Endothelial cell of umbilical vein (primary cell): ENCODE measurements at places on chromosomes 11 and 22. TPM values are rescaled to one million over a fixed set of nuclear protein-coding genes. Genes with fewer than 3 reads are reported as not detected.

DNA sequence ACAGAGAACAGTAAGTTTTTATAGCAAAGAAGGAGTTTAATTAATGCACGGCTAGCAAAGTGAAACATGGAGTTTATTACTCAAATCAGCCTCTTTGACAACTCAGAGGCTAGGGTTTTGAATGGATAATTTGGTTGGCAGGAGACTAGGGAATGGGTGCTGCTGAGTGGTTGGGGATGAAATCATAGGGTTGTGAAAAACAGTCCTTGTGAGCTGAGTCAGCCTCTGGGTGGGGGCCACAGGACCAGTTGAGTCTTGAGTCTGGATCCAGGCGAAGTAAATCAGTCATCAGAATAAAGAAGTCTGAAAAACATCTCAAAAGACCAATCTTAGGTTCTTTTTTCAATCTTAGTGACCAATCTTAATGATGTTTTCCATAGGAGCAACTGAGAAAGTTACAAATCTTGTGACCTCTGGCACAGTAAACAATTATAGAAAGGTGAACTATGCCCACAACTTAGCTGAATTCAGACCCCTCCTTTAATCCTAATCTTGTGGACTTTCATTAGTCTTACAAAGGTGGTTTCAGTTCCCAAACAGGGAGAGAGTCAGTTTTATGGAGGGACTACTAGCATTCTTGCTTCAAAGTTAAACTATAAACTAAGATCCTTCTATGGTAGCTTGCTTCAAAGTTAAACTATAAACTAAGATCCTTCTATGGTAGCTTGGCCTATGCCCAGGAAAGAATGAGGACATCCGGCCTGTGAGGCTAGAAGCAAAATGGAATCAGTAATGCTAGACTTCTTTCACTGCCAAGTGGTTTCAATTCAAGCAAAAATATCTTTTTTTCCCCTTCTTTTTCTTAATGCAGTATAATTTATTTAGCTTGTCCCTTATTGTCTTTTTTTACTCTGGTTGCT lies 84.5 kb downstream of the AASDHPPT start:
- no peak for DNase-seq

P2RY6 gene
- 0.47 and 0.54 TPM in 2 replicates for polyA plus RNA-seq

CEP126 gene
- 2.9 and 3.6 TPM in 2 replicates for polyA plus RNA-seq

DNA sequence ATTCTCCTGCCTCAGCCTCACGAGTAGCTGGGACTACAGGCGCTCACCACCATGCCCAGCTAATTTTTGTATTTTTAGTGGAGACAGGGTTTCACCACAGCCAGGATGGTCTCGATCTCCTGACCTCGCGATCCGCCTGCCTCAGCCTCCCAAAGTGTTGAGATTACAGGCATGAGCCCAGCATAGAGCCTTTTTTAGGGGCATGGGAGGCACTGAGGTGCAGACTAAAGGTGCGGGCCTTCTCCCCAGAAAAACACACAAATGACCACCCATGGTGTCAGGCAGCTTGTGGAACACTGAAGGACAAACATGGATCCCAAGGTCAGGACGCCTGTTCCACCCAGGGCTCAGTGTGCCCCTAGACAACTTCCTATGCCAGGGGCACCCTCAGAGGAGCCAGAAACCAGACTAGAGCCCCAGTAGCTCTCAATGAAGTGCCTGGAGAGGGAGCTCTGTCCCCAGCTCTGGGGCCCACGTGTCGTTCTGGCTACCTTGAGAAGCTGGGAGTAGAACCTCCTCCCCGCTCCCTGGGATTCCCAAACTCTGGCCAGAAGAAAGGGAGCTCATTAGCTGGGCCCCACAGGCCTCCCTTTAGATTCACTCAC lies 21.2 kb upstream of the CD5 start:
- no peak for DNase-seq

OR51I1 gene
- 0.10 TPM in 1 of 2 replicates, not detected in the other for polyA plus RNA-seq

- no peak for DNase-seq
These were observed 56.1 kb upstream of the NARS2 start for GRCh38 chr11:78630561-78631303.

CD81 gene
- polyA plus RNA-seq = 641 and 802 TPM in 2 replicates

PRSS23 gene
- 146 and 161 TPM in 2 replicates for polyA plus RNA-seq

DNA sequence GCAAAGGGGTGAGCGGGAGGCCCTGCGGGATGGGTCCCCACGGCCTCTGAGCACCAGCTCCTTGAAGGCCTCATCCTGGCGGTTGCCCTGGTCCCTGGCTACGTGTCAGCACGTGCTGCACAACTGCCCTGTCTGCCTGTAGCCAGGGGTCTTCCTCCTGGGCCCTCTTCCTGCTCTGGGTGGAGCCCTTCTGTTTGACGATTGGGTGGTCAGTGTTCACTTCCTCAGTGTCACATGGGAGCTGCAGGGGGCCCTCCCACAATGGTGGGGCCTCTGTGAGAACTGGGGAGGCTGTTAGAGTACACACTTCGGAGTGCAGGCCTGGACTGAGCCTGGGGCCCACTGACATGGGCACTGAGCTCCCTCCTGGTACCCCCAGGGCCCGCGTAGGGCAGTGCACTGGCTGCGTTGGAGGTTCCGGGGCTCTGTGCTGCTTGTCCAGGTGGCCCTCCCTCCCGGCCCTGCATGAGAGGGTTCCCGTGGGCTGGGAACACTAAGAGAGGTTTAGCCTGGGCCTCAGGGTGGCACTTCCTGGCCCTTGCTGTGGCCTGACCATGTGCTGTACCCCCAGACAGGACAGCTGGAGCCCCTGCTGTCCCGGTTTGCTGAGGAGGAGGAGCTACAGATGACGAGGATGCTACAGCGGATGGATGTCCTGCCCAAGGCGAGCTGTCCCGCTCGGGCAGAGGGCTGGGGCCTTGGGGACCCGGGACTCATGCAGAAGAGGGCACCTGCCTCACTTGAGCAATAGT lies 13.8 kb downstream of the DGCR6L start:
- DNase-seq = no peak

DNA sequence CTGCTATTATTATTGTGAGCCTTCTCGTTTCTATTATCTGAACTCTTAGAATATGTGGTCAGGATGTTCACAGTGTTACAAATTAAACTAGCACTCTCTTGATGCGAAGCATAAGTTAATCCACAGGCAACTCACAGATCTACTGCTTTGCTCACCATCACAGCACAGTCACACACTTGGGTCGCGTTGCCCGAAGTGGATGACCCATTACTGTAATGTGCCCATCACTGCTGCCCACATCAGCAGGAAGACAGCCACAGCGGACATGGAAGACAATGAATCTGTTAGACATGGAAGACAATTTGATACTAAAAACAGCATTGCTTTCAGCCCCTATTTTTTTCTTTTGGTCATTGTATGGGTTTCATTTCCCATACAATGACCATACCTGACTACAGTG lies 216.4 kb upstream of the B3GAT1 start:
- no peak for DNase-seq

- DNase-seq = no peak
These were observed 4.2 kb downstream of the TCN2 start for GRCh38 chr22:30611197-30611596.

- DNase-seq = no peak
These were observed 139.2 kb downstream of the DSCAML1 start for GRCh38 chr11:117657794-117658193.

DNA sequence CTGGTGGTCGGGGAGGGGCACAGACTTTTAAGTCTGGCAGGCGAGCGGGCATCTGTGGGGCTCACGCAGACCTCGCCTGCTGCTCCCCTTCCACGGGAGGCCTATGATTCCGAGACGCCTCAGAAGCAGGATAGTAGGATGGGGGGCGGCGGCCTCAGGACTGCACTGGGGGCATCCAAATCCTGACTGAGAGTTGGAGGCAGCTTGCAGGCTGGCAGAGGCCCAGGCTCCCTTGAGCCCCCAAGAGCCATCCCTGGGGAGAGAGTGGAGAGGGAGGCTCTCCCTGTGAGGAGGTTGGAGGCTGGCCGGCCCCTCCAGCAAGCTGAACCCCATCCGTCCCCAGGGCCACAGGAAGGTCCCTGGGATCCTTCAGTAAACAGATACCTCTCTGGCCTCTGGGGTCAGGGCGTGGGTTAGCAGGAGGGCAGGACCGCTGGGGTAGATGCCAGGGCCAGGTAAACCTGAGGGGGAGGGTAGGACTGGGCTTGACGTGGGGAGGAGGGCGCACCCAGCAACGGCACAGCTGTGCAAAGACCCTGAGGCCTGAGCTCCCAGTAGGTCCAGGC lies 33.3 kb downstream of the SBF1 start:
- DNase-seq = no peak
